ENCODE measurements at places on chromosomes 1 and 21.

DNA sequence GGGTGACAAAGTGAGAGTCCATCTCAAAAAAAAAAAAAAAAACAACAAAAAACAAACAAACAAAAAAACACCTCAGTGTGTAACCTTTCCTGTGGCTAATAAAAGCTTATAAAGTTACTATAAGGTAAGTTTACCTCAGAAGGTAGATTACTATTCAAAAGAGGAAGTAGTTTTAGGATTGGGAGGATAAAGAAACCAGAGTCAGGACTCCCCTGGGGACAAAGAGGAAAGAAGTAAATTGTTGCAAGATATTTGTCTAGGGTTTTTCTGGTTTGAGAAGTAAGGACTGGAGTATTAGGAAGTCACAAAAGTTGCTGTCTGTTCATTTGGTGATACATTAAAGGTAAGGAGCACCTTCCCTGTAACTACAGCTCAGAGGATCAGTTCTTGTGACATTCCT, 23.8 kb upstream of the CENPF start:
- DNase-seq, result no peak

- DNase-seq, result no peak
Observed at GRCh38 chr1:81032973-81033425, 767.7 kb upstream of the ADGRL2 start.

DNA sequence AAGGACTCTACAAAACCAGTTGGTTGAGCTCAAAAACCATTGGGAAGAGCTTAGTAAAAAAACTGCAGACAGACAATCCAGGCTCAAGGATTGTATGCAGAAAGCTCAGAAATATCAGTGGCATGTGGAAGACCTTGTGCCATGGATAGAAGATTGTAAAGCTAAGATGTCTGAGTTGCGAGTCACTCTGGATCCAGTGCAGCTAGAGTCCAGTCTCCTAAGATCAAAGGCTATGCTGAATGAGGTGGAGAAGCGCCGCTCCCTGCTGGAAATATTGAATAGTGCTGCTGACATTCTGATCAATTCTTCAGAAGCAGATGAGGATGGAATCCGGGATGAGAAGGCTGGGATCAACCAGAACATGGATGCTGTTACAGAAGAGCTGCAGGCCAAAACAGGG, 104.0 kb upstream of the BMP8A start:
- DNase-seq, result no peak

DNA sequence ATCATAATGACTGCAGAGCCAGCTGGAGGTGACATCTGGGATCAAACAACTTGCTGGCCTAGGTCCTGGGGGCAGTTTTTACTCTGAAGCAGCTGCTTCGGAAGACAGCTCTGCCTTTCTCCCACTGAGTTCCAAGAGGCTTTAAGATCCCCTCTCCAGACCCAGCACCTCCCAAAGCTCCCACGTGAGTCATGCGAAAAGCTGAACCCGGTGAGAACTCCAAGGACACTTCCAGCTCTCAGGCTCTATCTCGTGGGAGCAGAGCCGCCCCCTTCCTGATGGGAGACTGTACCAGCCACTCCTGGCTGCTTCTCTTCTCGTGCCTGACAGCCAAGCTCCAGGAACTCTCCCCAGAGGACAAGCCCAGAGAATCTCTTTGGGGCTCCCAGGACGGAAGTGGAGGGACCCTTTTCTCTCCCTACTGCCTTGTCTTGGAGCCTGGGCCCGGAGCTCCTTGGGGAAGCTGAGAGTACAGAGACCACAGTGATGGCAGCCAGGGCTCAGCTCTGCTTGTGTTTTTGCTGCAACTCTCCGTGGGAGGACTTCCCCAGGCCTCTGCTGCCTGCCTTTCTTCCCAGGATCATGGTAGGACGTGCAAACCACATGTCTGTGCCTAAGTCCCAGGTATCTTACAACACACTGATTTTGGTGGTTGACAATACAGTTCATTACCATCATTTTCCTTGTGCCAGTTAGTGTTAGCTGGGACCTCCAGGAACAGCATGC, 40.6 kb downstream of the STUM start:
- no peak for DNase-seq

GRCh38 chr21:42505090-42505726, 8.4 kb upstream of the SLC37A1 start:
- DNase-seq, result no peak

GRCh38 chr1:233065685-233066084, 115.3 kb downstream of the NTPCR start:
- no peak for DNase-seq

DNA sequence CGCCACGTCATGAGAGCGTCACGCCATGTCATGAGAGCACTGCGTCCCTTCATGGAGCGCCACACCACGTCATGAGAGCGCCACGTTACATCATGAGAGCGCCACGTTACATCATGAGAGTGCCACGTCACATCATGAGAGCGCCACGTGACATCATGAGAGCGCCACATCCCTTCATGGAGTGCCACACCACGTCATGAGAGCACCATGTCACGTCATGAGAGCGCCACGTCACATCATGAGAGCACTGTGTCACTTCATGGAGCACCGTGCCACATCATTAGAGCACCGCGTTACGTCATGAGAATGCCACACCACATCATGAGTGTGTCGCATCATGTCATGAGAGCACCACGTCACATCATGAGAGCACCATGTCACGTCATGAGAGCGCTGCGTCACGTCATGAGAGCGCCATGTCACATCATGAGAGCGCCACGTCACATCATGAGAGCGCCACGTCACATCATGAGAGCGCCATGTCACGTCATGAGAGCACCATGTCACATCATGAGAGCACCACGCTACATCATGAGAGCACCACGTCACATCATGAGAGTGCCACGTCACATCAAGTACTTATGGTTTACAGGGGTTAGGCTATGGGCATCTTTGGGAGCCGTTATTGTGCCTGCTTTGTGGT, 9.8 kb upstream of the NLRP3 start:
- no peak for DNase-seq

DNA sequence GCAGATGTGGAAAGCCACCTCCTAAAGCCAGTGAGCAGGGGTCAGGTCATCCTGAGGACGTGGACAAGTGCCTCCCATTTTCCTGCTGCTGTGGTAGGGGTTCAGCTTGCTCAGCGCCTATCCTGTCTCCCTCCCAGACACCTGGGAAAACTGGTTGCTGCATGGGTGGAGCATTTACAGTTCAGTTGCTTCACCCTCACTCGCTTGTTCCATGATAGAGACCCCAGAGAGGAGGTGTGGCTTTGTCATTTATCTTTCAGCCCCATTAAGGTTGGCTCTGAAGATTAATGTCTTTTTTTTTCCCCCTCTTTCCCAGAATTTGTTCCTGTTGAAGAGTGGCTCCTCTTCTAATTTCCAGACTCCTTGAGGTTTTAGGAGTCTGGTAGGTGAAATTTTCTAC, 9.2 kb downstream of the VANGL1 start:
- DNase-seq, result no peak

DNA sequence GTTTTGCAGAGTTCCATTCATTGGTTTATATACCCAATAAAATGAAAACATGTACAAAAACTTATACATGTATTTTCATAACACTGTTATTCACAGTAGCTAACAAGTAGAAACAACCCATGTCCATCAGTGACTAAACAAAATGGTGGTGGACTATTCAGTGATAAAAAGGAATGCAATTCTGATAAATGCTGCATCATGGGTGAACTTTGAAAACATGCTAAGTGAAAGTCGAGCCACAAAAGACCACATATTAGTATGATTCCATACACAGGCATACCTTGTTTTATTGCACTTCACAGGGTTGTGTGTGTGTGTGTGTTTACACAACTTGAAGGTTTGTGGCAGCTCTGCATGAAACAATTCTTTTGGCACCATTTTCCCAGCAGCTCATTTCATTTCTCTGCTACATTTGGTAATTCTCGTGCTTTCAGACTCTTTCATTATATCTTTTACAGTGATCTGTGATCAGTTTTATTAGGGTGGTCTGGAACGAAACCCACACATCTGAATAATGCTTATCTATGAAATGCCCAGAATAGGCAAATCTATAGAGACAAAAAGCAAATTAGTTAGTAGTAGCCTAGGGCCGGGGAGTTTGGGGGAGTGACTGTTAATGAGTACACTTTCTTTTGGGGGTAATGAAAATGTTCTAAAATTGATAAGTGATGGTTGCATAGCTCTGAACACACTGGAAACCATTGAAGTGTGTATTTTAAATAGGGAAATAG, 27.2 kb downstream of the RNF11 start:
- DNase-seq, result no peak

DNA sequence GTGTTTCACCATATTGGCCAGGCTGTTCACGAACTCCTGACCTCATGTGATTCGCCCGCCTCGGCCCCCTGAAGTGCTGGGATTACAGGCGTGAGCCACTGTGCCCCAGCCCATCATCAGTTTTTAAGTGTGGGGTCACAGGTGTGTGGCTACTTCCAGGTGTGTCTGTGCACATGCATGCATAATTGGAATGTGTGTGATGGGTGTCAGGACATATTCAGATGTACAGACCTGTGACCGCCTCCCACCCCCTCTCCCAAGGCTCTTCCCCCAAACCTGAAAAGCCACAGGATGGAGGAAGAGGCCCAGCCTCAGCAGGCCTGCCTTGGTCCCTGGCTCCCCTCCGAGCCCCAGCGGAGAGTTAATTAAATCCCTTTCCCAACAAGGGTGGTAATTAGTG, 37.3 kb upstream of the CSF3R start:
- no peak for DNase-seq

- DNase-seq, result no peak
Observed at GRCh38 chr1:214514819-214515383, 36.5 kb downstream of the PTPN14 start.

- DNase-seq, result peak; percentile 63
Observed at GRCh38 chr1:218377143-218377660, 32.1 kb downstream of the TGFB2 start.

GRCh38 chr1:217712925-217713597, 81.9 kb downstream of the SPATA17 start:
- no peak for DNase-seq

- DNase-seq, result peak; percentile 11
Observed at GRCh38 chr1:59243550-59243949, 53.3 kb upstream of the FGGY start.

GRCh38 chr1:29209173-29209572, 21.6 kb downstream of the MECR start:
- DNase-seq, result no peak

GRCh38 chr1:47842228-47842919, 154.8 kb downstream of the TRABD2B start:
- no peak for DNase-seq

DNA sequence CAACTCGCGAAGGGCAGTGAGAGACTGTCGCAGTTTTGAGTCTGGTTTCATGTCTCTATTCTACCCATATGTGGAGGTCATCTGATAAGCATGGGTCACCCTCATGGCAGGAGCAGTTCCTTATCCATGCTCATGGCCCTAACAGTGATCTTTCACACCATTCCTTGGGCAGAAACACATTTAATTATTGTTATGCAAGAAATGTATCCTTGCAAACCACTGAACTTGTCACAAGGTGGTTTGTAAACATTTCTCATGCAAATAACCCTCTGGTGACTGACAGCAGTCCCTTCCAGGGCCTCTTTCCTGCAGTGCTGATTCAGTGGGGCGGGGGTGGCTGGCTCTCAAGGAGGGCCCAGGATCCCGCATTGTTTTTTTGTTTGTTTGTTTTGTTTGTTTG, 421.4 kb upstream of the RUNX1 start:
- DNase-seq, result peak; percentile 51

- DNase-seq, result no peak
Observed at GRCh38 chr1:59693406-59693805, 121.3 kb upstream of the HOOK1 start.

DNA sequence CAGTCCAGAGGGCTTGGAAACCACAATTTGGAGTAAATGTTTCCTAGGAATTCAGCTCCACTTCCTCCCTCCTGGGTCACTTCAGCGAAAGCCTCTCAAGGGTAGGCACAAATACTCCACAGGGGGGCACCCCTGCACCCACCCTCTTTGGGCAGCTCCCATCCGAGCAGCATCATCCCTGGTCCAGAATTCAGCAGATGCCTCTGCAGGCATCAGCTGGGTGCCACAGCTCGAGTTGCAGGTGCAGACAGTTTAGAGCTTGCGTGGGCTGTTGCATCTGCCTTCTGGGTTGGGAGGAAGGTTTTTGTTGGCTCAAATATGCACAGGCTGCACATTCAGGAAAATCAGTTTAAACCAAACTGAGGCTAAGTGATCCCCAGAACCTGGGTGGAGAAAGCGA, 25.0 kb downstream of the KANK4 start:
- DNase-seq, result peak; percentile 6

DNA sequence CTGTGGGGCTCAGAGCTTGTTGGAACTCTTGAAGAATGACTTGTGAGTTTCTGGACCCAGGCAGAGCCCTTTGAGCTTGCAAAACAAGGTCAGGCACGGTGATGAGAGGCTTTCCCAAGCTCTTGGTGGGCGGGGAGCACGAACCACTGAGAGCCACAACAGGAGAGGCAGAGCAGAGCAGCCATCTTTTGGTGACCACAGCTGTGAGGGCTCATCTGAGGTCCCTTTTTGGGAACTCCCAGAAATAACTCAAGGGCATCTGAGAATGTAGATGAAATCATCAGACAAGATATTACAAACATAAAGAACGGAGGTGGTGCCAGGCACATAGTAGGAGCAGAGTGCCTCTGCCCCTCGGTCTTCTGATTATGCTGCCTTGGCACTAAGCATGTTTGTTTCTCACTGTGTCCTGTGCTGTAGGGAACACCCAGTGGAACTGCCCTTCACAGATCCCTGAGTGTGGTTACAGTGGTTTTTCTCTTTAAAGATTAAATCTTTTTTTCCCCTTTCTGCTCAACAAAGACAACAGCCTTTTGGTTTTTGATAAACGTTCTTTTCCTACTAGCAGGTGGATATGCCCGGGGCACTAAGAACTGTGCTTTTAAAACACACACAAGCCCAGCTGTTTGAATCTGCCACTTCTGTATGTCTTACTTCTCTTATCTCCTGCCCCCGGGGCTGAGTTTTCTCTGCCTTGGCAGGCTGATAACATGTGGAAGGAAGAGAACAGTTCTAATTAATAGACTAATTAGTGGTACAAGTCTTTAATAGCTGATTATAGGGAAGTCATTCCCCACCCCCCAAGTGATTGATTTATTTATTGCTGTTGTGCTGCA, 37.7 kb downstream of the CD34 start:
- peak; percentile 82 for DNase-seq

DNA sequence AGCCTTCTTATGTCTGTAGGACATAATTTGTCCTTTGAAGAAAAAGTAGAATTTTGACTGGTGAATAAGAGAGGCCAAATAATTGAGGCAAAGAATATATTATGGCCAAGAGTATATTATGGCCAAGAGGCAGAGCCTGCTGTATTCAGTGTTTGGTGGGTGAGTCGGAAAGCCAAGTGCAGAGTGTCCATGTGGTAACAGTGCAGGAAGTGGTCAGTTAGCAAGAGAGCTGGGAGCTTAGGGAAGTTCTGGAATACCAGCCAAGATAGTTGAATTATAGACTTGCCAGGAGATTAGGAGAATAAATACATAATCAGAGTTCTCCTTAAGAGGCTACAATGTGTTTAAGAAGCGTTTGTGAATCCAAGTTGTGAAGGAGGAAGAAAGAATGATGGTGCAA, 131.5 kb upstream of the LMO4 start:
- no peak for DNase-seq

GRCh38 chr1:247175458-247175857, 3.6 kb upstream of the ZNF124 start:
- no peak for DNase-seq
